ENCODE measurements at places on chromosomes 4 and X. TPM values are rescaled to one million over a fixed set of nuclear protein-coding genes. Genes with fewer than 3 reads are reported as not detected.

ASB12 gene
- 0.37 TPM for total RNA-seq

CENPVL1 gene
- total RNA-seq, result not detected

DNA sequence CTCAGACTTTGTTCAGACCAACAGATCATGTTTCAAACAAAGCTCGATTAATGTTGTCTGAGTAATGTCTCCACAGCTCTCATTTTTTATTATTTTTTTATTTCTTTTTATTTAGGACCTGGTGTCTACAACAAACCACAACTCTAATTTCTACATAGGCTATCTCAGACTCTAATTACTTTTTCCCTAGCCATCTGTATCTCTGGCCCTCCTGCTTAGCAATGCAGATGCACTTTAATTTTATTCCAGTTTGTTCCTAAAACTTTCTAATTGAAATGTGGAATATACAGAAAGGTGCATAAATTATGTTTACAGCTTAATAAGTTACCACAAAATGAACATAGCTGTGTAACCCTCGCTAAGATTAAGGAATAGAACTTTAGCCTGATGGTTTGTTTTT lies 119.2 kb upstream of the MID1IP1 start:
- H3K27me3 ChIP-seq, result no peaks in the 10 kb centered on the region
- no peaks in the 10 kb centered on the region for H3K4me1 ChIP-seq
- no peak for DNase-seq
- no peak overlapping the region for H3K27ac ChIP-seq
- no peaks in the 10 kb centered on the region for H3K36me3 ChIP-seq
- H3K4me3 ChIP-seq, result no peak overlapping the region

DUX4 gene
- total RNA-seq, result not detected

DNA sequence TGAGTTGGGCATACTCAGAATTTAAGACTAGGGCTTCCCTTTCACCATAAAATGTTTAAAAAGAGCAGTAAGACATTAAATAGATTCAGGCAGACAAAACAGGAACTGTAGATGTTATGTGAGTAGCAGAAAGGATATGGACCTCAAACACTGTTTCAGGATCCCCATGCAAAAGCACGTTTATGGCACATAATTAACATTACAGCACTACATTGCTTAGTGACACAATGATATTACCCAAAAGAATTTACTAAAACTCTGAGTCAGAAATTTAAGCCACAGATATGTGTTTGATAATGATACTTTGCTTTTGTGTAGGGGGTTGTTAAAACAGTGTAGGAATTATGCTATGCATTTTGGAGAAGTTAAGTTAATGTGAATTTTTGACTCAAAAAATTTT lies 266.3 kb downstream of the PDGFC start:
- no peak for DNase-seq
- no peak overlapping the region for H3K27ac ChIP-seq
- H3K4me1 ChIP-seq, result no peaks in the 10 kb centered on the region
- H3K4me3 ChIP-seq, result no peak overlapping the region

GRCh38 chrX:48492293-48492910 lies 16.4 kb upstream of the PORCN start:
- no peaks in the 10 kb centered on the region for H3K4me1 ChIP-seq
- H3K36me3 ChIP-seq, result no peaks in the 10 kb centered on the region
- DNase-seq, result no peak
- H3K4me3 ChIP-seq, result no peak overlapping the region
- no peak overlapping the region for H3K27ac ChIP-seq

- no peaks in the 10 kb centered on the region for H3K36me3 ChIP-seq
- no peak overlapping the region for H3K4me3 ChIP-seq
- no peak overlapping the region for H3K27ac ChIP-seq
Measured at GRCh38 chrX:85930099-85930498, 117.3 kb downstream of the CHM start.

TMEM271 gene
- total RNA-seq, result not detected

DNA sequence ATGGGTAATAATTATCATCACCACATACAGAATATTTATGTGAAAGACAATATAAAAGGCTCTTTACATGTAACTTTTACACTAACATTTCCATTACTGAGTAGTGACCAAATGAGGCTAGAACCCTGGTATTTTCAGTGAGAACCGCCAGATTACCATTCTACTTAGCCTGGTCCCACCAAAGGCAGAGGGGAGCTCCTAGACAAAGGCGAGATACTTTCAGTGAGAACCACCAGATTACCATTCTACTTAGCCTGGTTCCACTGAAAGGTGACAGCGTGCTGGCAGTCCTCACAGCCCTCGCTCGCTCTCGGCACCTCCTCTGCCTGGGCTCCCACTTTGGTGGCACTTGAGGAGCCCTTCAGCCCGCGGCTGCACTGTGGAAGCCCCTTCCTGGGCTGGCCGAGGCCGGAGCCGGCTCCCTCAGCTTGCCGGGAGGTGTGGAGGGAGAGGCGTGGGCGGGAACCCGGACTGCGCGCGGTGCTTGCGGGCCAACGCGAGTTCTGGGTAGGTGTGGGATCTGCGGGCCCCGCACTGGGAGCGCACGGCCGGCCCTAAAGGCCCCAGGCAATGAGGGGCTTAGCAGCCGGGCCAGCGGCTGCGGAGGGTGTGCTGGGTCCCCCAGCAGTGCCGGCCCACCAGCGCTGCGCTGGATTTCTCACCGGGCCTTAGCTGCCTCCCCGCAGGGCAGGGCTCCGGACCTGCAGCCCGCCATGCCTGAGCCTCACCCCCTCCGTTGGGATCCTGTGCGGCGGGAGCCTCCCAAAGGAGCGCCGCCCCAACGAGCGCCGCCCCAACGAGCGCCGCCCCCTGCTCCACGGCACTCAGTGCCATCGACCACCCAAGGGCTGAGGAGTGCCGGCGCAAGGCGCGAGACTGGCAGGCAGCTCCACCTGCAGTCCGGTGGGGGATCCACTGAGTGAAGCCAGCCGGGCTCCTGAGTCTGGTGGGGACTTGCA lies 1276.1 kb downstream of the PCDH7 start:
- no peaks in the 10 kb centered on the region for H3K36me3 ChIP-seq
- no peak for DNase-seq
- no peaks in the 10 kb centered on the region for H3K27me3 ChIP-seq
- H3K4me3 ChIP-seq, result peak overlapping the region; percentile 15
- H3K27ac ChIP-seq, result no peak overlapping the region
